ENCODE measurements at places on chromosomes 4 and X.
A peak's percentile ranks its signal among the peaks of the same experiment; 100 is the strongest.

DNA sequence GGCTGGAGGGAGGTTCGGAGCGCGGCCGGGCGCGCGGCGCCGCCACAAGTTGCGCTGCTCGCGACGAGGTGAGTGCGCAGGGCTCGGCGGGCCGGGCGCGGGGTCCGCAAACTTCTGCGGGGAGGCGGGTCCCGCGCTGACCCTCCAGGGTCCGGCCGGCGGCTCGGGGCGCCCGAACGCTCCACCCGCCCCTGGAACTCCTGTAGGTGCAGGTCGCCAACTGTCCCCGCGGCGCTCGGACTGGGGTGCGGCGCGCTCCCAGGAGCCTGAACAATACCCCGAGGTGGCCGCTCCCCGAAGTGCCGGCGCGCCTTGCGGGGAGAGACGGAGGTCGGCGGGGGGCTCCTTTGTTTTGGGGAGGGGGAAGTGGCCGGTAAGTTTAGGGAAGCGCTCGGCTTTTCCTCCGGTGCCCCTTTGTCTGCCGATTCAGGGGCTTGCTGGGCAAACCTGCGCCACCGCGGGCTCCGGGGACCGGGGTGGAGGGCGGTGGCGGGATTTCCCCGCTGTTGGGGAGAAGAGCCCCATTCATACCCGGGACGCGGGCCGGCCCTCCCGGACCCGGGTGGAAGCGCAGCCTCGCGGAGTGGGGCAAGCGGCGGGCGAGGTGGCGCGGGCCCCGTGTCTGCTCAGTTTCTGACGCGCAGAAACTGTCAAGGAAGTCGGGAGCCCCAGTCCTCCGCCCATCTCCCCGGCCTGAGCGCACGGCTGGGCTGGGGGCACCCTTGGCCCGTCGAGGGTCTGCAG lies 694 bp downstream of the TBL1X start:
- no peak for DNase-seq

- DNase-seq = no peak
These were observed 48.8 kb downstream of the MCUB start for GRCh38 chr4:109608879-109609278.

- no peak for DNase-seq
These were observed 2016.8 kb upstream of the IGFBP7 start for GRCh38 chr4:59127006-59127405.

DNA sequence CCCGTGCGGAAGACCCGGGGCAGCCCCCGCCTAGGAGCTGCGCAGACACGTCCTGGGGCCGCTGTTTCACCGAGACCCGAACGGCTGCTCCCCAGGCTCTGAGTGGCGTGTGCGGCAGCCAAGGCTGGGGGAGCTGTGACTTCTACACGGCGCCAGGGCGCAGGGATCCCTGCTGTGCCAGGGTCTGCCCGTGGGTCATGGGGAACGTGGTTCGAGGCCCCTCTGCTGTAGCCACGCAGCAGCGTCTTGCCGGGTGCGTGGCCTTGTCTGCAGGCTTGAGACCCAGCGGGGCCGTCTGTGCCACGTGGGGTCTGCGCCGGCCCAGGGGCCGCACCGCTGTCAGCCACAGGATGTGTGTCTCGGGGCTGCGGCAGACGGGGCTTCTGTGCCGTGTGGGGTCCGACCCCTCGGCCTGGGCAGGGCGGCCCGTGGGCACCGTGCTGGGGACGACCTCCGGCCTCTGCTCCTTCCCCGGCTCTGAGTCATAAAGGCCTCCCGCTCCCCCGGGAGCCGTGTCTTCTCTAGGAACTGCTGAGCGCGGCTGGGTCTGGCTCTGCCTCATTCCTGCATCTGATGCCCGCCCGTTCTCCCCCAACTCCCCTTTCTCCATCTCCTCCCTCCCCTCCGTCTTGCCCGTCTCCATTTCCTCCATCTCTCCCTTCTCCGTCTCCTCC lies 12.7 kb upstream of the GTPBP6 start:
- no peak for DNase-seq

- DNase-seq = no peak
These were observed 3.7 kb downstream of the SMS start for GRCh38 chrX:21944136-21944615.

DNA sequence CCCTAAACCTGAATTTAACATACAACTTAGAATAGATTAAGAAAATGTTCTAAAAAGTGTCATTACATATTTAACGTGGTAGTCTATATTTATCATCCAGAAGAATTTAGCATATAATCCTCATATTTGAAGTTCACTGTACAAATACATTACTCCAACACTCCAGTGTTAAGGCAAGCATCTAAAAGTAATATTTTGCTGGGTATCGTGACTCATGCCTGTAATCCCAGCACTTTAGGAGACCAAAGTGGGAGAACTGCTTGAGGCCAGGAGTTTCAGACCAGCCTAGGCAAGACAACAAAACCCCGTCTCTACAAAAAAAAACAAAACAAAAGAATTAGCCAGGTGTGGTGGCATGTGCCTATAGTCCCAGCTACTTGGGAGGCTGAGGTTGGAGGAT lies 24.8 kb downstream of the LRBA start:
- no peak for DNase-seq

- no peak for DNase-seq
These were observed 831.0 kb downstream of the C4orf33 start for GRCh38 chr4:129926936-129927335.

DNA sequence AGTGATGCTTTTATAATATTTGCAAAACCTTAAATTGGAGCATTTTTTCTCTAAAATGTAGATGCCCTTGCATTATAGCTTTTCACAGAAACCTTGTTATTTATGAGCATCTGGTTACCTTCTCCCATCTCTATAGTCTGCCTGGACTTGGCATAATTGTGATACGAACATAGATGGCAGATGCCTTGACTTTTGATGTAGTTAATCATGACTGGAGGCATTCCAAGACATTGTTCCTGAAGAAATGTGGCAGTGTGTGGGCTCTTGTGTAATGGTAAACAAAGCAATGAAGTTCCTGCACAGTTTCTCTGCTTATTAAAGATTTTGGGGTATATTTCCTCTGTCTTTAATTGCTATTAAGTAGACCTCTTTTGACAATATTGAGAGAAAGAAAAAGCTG lies 500.1 kb downstream of the PCDH19 start:
- no peak for DNase-seq

GRCh38 chr4:79661196-79661595 lies 253.2 kb upstream of the GK2 start:
- no peak for DNase-seq

GRCh38 chr4:75080888-75081287 lies 148.0 kb downstream of the PARM1 start:
- no peak for DNase-seq

GRCh38 chr4:94307231-94307871 lies 35.3 kb downstream of the HPGDS start:
- no peak for DNase-seq

DNA sequence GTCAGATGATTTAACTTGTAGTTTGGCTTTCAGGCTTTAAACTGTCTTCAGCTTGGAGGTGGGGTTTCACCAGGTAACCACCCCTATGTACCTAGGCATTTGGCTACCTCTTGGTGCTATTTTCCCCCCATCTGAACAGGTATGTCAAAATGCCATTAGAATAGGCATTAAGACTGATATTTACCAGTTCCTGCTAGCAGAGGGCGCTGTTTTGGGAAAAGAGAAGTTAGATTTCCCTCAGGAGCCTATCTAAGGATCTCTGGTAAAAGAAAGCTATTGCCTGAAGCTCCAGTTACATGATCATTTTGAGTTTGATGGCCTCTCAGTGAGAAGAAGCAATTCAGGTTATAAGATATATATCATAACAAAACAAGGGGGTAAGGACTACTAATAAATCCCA lies 879.1 kb downstream of the SH3BGRL start:
- no peak for DNase-seq

DNA sequence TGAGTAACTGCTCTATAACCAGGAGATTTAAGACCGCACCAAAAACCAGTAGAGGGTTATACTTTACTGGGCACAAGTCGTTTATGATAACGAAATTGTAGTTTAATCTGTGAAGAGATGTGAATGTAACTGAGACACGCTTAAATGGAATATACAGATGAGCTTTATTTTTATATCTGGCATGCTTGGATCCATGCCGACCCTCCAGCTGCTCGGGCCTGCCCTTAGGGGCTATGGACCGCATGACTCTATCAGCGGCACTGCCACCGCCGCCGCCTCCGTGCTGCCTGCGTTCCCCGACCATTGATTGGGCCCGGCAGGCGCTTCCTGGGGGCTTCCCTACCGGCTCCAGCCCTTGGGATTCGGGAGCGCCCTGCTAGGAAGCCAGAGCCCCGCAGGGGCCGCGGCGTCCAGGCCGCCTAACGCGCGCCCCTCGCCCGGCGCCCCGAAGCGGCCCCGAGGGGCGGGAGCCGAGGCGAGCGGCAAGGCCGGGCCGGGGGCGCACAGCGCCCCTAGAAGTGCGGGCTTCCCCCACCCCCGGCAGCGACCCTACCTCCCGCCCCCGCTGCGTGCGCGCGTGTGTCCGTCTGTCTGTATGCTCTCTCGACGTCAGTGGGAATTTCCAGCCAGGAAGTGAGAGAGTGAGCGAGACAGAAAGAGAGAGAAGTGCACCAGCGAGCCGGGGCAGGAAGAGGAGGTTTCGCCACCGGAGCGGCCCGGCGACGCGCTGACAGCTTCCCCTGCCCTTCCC lies at the start of gene NFKB1:
Gene NFKB1, plus strand, starts transcription at position 664 of the 751 bp plus-strand sequence. CDS start 24,160 bp downstream, outside the sequence.
- DNase-seq = peak; percentile 64

GRCh38 chrX:96994093-96994492 lies 110.4 kb downstream of the RPA4 start:
- no peak for DNase-seq

DNA sequence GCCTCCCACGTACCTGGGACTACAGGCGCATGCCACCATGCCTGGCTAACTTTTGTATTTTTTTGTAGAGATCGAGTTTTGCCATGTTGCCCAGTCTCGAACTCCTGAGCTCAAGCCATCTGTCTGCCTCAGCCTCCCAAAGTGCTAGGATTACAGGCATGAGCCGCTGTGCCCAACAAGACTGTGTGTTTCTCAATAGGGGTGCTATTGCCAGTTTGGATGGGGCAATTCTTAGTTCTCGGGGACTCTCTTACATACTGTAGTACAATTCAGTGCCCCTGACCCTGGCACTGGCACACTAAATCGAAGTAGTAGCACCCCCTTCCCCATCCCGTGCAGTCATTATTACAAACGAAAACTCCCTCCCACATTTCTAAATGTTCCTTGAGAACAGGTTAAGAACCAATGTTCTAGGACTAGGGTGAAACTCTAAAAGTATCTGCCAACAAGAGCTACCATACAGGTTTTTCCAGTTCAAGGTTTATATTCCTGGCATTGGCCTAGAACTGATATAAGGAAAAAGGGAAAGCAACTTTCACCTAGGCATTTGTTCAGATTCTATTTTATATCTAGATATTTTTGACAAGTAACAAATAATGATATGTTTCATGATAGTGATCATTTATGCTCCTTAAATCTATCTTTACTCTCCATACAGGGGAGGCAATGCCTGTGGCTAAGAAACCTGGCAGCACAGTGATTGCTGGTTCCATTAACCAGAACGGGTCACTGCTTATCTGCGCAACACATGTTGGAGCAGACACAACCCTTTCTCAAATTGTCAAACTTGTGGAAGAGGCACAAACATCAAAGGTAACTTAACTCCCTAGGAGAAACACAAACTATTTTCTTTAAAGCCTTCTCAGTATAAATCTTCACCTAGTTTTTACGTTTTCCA lies 50.4 kb upstream of the PGAM4 start:
- no peak for DNase-seq

GRCh38 chr4:7295197-7295910 lies 103.0 kb downstream of the SORCS2 start:
- no peak for DNase-seq

- no peak for DNase-seq
These were observed 1.3 kb downstream of the PCDH7 start for GRCh38 chr4:30721185-30722091.

GRCh38 chr4:139710073-139710472 lies 44.5 kb downstream of the MGST2 start:
- DNase-seq = no peak
